ENCODE measurements at places on chromosomes 12 and 14. TPM values are rescaled to one million over a fixed set of nuclear protein-coding genes. Genes with fewer than 3 reads are reported as not detected.
A peak's percentile ranks its signal among the peaks of the same experiment; 100 is the strongest.

Gene PLXNC1
- 3.4 TPM for polyA plus RNA-seq

Gene HCFC2
- 10.4 TPM for polyA plus RNA-seq

Gene SPTB
- polyA plus RNA-seq, result 0.01 TPM

Gene RPS6KA5
- polyA plus RNA-seq, result 0.39 TPM

Gene RIPK3
- 4.4 TPM for polyA plus RNA-seq

Gene NRL
- 0.91 TPM for polyA plus RNA-seq

Gene DPPA3
- not detected for polyA plus RNA-seq

DNA sequence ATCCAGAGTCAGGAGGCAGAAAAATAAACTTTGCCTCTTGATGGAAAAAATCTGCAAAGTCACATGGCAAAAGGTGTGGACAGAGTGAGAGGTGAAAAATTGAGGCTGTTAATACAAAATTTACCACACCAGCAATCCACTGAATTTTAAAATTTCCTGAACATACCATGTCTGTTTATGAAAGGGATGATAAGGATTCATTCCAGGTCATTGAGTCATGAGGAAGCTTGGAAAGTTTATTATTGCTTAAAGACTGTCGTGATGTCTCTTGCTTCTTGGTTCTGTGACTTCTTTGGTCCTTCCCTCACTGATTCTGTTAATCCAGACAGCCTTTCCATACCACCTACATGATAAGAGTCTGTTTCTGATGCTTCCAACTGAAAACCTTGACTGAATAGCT is 73.2 kb downstream of the TTC6 start:
- DNase-seq, result peak; percentile 11

- no peak for DNase-seq
Measured at GRCh38 chr12:117844114-117844830, 124.5 kb downstream of the KSR2 start.

- peak; percentile 98 for DNase-seq
Measured at GRCh38 chr12:89768586-89769482, 60.2 kb upstream of the ATP2B1 start.

DNA sequence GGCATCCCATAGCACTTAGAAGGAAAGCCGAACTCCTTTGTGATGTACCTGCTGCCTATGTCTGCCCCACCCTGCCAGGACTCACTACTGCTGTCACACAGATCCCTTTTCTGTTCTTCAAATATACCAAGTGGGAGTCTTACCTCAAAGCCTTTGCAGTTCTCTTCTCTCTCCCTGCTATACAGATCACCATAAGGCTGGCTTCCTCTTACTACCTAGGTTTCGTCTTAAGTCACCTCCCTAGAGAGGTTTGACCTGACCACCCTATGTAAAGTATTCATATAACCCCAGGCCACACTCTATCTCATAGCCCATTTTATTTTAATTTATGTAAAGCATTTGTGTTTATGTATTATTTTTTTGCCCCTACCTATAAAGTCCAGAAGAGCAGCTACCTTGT is 117.6 kb downstream of the CRADD start:
- DNase-seq, result no peak

DNA sequence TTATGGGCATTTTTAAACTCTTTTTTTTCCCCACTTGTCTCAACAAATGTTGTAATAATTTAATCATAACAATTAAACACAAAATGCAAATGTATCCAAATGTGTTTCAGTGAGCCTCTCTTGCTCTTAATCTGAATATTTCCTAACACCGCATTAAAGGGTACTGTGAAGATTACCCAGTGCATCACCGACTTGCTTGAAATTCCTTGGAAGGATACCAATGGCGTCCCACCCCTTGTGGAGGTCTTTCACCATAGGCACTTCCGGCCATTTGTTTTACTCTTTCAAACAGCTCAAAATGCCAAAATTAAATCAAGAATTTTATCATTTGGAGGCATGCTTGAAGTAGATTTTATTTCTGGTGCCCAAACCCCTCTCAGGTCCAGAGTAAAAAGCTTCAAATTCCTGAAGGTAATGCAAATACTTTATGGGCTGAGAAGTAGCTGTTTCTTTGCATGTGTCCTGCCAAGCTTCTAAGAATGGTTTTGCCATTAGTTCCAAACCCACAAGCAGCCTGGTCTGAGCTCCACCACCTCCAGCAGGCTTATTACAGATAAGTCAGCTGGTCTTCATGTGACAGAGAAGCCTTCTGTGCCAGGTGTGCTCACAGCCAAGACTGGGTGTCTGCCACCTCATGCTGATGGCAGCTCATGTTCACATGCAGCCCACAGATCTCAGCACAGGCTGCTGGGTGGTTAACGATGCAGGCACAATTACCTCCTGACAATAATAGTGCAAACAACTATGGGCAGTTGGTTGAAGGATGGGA is 16.4 kb upstream of the NUDT4 start:
- DNase-seq, result no peak

- no peak for DNase-seq
Measured at GRCh38 chr14:49218436-49219092, 367.6 kb downstream of the RPS29 start.

GRCh38 chr12:45725631-45726602 is 3.6 kb upstream of the ARID2 start:
- no peak for DNase-seq

DNA sequence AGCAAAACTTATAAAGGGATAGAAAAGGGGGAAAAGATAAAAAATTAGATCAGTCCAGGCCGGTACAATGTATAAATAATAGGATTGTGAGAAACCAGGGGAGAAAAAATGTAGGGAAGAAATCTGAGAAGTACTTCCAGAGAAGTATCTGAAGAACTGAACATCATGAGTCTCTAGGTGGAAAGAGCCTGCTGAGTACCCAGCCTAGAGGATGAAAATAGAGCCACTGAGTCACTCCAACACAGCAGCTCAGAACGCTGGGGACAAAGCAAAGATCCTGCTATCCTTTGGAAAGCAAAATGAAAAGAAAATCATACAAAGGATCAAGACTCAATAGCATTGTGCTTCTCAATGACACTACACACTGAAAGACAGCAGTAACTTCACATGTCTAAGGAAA is 138.0 kb downstream of the ANO6 start:
- DNase-seq, result no peak

GRCh38 chr12:89507015-89507824 is 17.4 kb downstream of the GALNT4 start:
- DNase-seq, result no peak

DNA sequence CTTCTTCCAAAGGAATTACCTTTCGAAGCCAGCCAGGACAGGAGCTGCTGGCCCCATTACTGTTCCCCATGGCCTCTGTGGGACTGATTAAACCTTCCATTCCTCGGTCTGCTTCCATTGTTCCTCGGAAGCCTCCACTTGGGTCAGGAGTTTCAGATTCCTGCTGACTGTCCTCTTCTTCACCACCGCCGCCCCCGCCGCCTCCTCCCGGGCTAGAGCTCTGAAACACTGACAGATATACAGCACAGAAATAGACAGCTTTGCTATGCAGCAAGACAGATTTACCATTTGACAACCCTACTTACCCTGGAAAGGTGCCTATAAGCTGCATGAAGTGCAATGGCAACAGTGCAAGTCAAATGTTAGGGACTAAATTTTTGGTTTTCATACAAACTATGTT is 21.8 kb downstream of the ZC2HC1C start:
- DNase-seq, result no peak

DNA sequence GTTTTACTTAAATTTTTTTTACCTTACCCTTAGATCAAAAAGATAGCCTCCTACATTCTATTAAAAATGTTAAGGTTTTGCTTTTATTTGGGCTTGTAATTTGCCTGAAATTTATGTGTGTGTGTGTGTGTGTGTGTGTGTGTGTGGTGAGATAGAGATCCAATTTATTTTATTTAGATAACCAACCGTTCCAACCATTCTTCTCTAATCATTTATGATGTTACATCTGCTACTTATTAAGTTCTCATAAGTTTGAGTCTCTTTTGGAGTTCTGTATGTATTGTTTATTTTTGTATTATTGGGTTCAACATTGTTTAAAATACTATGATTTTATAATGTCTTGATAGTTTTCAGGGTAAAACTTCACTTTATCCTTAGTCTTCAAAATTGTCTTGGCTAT is 70.6 kb upstream of the PAWR start:
- no peak for DNase-seq

GRCh38 chr12:12715459-12716150 is 1.6 kb upstream of the CDKN1B start:
- no peak for DNase-seq

DNA sequence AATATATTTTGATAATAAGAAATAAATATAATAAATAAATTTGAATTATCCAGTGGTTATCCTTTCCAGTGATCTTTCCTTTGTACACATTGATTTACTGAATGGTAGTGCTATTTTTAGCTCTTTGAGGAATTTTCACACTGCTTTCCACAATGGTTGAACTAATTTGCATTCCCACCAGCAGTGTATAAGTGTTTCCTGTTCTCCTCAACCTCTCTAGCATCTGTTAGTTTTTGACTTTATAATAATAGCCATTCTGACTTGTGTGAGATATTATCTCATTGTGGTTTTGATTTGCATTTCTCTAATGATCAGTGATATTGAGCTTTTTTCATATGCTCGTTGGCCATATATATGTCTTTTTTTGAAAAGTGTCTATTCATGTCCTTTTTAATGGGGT is 333.7 kb downstream of the RAD51B start:
- no peak for DNase-seq

- no peak for DNase-seq
Measured at GRCh38 chr14:89573399-89573657, 156.3 kb upstream of the FOXN3 start.

- peak; percentile 37 for DNase-seq
Measured at GRCh38 chr12:64404470-64405256, 471 bp downstream of the XPOT start.

DNA sequence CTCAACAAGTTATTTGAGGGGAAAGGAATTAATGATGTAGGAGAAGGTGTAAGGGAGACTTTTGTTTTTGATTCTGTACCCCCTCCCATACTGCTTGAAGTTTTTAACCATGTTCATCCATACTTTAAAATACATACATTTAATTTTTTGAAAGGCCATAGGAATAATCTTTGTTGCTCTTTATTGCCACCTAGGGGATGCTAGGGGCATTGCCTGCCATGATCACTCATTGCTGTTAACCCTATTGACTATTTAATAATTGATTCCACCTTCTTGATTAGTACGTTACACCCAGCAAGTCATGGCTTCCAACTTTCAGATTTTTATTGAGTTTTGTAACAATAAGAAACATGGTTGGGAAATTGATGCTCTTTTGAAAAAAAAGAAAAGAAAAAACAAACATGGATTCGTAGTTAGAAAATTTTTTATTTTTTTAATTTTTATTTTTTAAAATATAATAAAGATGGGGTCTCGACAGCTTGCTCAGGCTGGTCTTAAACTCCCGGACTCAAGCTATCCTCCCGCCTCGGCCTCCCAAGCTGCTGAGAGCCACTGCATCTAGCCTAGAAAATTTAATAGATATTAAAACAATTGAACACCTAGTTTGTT is 8.5 kb upstream of the PRKAB1 start:
- DNase-seq, result no peak

GRCh38 chr14:33938131-33938949 is 12.5 kb downstream of the EGLN3 start:
- DNase-seq, result no peak

GRCh38 chr14:99040052-99040451 is 231.9 kb downstream of the BCL11B start:
- DNase-seq, result no peak

GRCh38 chr12:4579305-4580102 is 17.5 kb downstream of the DYRK4 start:
- no peak for DNase-seq

- no peak for DNase-seq
Measured at GRCh38 chr12:21651821-21652220, 5.8 kb downstream of the LDHB start.

All from BJ (cell line).